ENCODE measurements at places on chromosomes 2 and 18.

DNA sequence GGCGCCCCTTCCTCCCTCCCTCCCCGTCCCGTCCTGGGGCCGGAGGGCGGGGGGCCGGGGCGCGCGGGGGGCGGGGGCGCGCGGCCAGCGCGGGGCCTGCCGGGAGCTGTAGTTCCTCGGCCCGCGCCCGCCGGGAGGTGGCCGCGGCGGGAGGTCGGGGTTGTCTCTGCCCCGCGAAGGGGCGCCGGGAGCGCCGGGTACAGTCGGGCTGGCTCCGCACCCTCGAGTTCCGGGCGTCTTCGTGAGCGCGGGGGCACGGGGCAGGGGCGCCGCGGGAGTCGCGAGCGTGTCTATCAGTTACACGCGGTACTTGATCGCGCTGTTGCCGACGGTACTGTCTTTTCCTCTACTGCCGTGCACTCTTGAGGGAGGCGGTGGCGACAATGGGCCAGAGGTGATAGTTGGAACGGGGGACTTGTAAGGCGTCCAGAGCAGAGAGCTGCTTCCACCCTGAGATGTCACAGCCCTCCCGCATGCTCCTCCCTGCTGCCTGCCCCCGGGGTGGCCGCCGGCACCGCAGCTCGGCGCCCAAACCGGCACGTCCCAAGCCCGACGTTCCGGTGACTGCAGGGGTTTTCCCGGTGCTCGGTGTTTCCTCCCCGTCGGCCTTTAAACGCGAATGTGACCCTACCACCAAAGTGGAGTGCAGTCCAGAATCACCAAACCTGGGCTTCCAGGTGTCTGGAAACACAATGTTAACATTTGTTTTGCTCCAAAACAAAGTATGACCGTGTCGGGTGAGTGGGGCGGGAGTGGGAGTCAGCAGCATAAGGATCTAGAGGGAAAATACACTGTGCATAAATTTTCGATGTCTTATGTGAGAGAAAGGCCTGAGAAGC lies at the start of gene PRKD3:
Gene PRKD3, minus strand, starts transcription at position 48 of the 839 bp plus-strand sequence. CDS start 8,309 bp downstream, outside the sequence.
- DNase-seq, result no peak

GRCh38 chr2:185862657-185863398 lies 124.2 kb downstream of the FSIP2 start:
- no peak for DNase-seq

DNA sequence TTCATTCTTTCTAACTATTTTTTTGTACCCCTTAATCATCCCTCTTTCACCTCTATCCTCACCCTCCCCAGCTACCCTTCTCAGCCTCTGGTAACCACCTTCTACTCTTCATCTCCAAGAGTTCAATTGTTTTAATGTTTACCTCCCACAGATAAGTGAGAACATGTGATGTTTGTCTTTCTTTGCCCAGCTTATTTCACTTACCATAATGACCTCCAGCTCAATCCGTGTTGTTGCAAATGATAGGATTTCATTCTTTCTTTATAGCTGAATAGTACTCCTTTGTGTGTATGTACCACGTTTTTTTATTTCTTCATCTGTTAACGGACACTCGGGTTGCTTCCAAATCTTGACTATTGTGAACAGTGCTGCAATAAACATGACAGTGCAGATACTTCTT lies 22.1 kb upstream of the TMEM37 start:
- no peak for DNase-seq

DNA sequence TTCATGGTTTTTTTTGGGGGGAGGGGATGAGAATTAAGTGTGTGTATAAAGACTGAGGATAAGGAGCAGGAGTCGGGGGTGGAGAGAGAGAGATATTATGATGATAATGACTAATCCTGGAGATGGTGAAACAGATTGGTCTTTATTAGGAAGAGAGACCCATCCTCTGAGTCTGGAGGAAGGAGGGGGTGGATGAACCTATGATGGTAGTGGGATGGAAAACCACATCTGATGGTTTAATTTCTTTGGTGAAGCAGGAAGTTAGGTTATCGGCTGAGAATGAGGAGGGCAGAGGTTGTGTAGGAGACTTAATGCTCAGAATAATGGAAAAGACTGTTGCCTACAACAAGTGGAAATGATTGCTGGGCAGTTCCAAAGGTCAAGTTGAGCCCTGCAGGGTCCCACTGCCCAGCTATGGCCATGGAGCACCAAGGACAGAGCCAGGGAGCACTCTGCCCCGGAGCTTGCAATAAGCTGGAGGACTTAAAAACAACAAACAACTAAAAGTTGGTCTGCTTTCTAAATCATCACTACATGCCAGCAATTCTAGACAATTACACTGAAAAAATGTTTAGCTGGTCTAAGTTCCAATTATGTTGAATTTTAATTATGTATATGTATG lies 7.9 kb downstream of the SLC16A14 start:
- DNase-seq, result no peak

DNA sequence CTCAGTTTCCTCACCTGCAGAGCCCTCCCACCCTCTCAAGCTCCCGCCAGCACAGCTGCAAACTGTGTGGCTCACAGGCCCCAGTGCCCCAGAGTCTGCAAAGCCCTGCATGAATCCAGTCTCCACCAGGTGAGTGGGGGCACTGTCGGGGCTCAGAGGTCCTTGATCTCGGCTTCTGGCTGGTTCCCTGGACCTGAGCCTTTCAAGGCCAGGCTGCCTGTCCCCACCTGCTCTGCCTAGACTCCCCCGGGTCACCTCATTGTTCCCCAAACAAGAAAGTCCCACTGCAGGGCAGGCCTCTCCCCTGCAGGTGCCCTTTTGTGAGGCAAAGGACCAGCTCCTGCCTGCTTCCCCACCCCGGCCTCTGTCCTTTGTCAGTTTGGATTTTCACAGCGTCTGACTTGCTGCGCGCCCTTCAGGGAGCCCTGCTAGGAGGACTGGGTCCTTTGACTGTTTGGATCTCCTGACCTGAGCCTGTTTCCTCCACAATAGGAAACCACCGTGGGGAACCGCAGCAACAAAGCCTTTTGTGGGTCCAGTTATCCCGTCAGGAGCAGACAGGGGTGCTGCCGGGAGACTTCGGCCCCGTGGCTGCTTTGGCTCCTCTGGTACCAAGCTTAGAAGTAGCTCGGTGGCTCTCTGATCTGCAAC lies 200.5 kb upstream of the HDAC4 start:
- no peak for DNase-seq

DNA sequence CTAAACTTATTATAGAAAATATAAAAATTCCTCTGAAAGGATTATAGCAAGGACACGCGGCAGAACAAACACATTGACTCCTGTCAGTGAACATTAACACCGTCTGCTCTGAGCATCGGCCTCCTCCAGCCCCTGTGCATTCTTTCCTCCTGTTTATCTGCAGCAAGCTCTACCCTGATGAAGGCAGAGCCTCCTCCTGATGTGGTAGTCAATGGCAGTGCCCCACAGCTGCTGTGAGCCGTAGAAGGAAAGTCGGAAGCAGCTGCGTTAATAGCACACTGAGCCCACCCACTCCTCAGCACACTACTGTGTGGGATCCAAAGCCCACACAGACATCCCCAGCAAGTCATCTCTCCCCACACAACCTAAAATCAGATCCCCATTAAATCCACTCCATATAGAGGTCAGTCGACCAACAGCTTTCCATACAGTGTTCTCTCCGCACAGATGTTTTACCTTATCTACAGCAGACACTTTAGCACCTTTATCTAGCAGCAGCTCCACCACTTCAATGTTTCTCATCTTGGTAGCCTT lies 41.0 kb downstream of the KIDINS220 start:
- DNase-seq, result no peak

GRCh38 chr2:73376681-73377080 lies 9.0 kb upstream of the ALMS1 start:
- DNase-seq, result no peak

DNA sequence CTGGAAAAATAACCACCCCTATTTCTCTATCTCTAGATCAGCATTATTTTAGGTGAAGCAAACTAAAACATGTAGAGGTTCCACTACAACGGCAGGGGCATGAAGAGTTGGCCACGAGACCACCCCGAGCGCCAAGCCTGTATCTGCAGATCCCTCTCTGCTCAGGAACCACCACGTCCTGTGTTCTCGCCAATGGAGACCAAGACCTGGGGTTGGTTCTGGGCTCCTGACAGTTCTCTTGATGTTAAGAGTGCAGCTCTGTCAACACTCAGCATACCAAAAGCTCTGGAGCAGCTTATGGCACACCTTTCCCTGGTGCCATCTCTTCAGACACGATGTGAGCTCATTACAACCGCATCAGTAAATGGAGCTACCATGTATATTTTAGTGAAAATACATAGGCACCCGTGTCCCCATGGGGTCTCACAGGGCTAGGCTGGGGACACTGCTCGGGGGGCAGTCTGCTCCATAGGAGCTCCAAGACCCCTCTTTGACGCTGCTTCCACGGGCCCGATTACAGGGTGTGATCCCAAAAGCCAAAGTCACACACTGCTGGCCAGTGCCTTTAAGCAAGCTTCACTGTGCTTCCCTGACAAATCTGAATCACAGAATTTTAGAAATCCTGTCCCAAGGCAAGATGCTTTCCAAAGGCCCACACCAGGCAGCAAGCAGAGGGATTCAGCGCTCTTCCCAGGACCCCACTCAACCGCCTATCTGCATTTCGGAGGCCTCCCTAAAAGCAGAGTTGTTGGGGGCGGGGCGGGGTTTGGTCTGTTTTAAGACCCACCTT lies 72.2 kb downstream of the EMILIN2 start:
- DNase-seq, result no peak

DNA sequence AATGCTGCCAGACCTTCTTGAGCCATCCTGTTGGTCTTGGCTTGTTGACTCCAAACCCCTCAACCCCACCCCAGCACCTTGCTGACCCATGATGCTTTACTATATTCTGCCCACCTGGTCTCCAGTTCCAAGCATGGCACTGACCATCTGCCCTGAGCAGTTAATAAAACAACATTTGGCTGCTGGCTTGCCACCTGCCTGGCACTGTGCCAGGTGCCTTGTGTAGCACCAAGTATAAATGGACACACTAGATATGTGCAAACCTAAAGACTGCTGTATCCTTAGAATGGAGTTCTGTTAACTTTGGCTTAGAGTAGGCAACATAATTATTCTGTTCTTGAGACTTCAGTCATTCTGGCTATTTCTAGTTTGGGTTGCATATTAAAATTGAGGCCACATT lies 91.4 kb downstream of the ACSL3 start:
- DNase-seq, result no peak

GRCh38 chr2:216730871-216731270 lies 35.5 kb upstream of the IGFBP5 start:
- DNase-seq, result no peak

GRCh38 chr2:173511357-173511756 lies 156.7 kb downstream of the CDCA7 start:
- no peak for DNase-seq

- no peak for DNase-seq
These were observed 38.8 kb downstream of the GALM start for GRCh38 chr2:38704664-38705063.

- DNase-seq, result no peak
These were observed 246.8 kb upstream of the AGAP1 start for GRCh38 chr2:235247001-235247400.

- no peak for DNase-seq
These were observed 25.0 kb upstream of the COPS8 start for GRCh38 chr2:237060534-237061312.

GRCh38 chr2:147311058-147311430 lies 533.8 kb upstream of the ACVR2A start:
- DNase-seq, result no peak
